Left colon (tissue), 2 donors: ENCODE measurements at places on chromosomes 1 and 21. TPM values are rescaled to one million over a fixed set of nuclear protein-coding genes. Genes with fewer than 3 reads are reported as not detected.
A peak's percentile ranks its signal among the peaks of the same experiment; 100 is the strongest.

- no peak for DNase-seq
Observed at GRCh38 chr1:247291161-247291560, 35.3 kb downstream of the VN1R5 start.

- DNase-seq = no peak
Observed at GRCh38 chr21:32197896-32198295, 81.0 kb downstream of the MIS18A start.

GRCh38 chr1:157431751-157432150 lies 120.6 kb downstream of the FCRL5 start:
- no peak for DNase-seq

Gene NTRK1
- total RNA-seq = not detected

- peak; percentile 32 for DNase-seq
Observed at GRCh38 chr1:34460193-34460592, 283.5 kb downstream of the C1orf94 start.
